Uterus (tissue), 4 donors: ENCODE measurements at places on chromosomes 12 and 14.

- DNase-seq, result no peak
Observed at GRCh38 chr14:100807979-100808734, 17.8 kb upstream of the MEG3 start.

- DNase-seq, result no peak
Observed at GRCh38 chr12:106345746-106346145, 11.8 kb upstream of the POLR3B start.

DNA sequence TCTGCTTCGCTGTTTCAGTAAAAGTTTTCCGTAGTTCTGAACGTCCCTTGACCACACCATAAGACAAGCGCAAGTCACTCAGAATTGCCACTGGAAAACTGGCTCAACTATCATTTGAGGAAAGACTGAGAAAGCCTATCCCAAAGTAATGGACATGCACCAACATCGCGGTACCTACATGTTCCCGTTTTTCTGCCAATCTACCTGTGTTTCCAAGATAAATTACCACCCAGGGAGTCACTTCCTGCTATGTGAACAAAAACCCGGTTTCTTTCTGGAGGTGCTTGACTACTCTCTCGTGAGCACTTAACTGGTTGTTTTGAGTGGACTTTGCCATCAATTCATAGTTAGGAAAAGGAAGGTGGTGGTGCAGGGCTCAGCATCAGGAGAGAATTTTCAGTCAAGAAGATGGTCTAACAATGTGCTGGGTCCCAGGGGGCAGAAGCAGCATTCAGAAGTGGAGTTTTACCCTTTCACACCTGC lies 1.4 kb downstream of the EGLN3 start:
- DNase-seq, result no peak

DNA sequence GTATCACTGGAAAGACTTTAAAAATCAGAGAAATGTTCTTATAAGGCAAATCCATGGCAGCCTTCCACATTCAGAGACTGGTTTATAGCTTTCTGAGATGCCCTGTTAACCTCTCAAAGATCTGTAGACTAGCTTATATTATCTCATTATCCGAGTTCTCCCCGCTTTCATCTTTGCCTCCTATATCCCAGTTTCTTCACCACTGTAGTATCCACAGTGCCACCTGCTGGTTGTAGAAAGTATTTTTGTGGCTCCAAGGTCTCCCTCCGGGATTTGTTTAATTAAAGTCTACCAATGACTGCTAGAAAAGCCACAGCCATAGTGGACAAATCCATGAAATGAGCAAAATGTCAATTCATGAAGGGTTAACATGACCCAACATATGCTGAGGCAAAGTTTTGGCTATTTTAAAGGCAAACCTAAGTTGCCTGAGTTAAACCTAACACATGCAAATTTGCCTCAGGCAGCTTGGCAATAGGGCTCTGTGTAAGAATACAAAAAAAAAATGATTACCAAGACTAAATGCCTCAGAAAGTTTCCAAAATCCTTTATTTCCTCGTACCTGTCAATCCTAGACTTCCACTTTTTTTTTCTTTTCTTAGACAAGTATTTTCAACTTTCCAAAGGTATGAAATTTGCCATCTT lies 218.8 kb upstream of the BMP4 start:
- peak; percentile 61 for DNase-seq

DNA sequence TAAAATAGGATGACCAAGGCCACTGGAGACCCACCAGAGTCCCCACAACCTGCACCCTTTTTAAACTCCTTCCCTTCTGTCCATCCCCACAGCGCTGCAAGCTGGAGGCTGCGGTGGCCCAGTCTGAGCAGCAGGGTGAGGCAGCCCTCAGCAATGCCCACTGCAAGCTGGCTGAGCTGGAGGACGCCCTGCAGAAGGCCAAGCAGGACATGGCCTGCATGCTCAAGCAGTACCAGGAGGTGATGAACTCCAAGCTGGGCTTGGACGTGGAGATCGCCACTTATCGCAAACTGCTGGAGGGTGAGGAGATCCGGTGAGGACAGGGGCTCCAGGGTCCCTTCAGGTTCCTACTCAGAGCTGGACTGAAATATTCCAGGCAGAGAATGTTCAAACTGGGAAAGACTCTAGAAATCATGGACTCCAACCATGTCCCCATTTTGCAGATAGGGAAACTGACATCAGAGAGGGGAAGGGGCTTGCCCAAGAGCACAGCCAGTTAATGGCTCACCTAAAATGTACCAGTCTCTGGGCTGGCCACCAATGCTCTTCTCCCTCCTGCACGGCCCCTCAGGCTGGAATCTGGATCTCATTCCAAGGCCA lies 17.2 kb downstream of the KRT85 start:
- no peak for DNase-seq

- DNase-seq, result no peak
Observed at GRCh38 chr12:23681237-23681636, 268.2 kb downstream of the SOX5 start.

- DNase-seq, result no peak
Observed at GRCh38 chr12:86521870-86522269, 265.7 kb upstream of the MGAT4C start.

- DNase-seq, result no peak
Observed at GRCh38 chr14:102805371-102805891, 28.2 kb downstream of the TRAF3 start.

GRCh38 chr12:2739832-2740641 lies 54.7 kb upstream of the FKBP4 start:
- no peak for DNase-seq

DNA sequence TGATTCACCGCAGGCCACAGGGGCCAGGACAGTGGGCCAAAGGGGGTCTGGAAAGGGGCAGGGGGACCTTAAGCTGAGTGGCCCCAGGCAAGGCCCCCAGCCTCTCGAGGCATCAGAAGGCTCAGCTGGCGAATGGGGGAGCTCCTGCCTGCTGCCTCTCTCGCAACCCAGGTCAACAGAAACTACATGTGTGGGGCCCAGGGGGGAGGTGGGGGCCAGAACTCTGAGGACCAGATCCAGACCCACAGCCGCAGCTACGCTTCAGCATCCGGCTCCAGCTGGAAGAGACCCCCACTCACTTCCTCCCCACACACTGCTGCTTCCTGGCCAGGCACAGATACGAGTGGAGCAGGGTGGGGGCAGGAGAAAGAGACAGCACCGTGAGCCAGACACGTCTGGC lies 46.5 kb downstream of the NCOR2 start:
- peak; percentile 18 for DNase-seq

GRCh38 chr14:74257941-74258763 lies 18.9 kb downstream of the VSX2 start:
- no peak for DNase-seq

GRCh38 chr12:84506282-84506681 lies 406.3 kb downstream of the SLC6A15 start:
- DNase-seq, result no peak

GRCh38 chr12:119096429-119097202 lies 82.1 kb upstream of the HSPB8 start:
- DNase-seq, result no peak

DNA sequence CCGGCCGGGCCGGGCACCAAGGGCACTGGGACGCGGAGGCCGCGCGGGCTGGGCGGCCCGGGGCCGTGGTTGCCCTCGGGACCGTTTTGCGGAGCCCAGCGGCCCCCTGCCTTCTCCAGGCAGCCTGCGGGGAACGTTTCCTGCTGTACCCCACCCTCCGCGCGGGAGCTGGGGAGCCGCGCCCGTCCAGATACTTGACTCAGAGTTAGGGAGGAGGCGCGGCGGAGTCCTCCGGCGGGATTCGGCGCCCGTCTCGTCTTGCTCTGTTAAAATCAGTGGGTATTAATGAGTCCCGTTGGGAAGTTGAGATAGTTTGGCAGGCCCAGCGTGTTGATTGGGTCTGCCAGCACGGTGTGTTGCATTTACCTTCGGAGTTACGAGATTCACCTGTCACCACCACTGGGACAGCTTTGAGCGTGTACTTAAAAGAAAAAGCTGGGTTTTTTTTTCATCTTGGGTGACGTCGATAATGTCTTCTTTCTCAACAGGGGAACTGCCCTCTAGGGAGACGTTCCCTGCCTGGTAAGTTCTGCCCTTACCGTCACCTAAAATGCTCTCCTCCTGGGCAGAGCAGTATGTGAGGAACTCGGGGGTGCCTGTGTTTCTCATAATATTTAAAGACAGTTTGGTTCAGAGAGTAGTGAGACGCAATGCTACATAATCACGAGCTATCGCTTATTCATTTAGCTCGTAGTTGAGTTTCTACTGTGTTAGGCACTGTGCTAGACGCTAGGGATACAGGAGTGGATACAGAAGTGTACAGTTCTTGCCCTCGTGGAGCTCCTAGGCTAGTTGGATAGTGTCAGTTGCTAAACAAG lies 596 bp downstream of the DLST start:
- DNase-seq, result peak; percentile 33

GRCh38 chr12:6078398-6079096 lies 45.9 kb downstream of the VWF start:
- DNase-seq, result no peak

DNA sequence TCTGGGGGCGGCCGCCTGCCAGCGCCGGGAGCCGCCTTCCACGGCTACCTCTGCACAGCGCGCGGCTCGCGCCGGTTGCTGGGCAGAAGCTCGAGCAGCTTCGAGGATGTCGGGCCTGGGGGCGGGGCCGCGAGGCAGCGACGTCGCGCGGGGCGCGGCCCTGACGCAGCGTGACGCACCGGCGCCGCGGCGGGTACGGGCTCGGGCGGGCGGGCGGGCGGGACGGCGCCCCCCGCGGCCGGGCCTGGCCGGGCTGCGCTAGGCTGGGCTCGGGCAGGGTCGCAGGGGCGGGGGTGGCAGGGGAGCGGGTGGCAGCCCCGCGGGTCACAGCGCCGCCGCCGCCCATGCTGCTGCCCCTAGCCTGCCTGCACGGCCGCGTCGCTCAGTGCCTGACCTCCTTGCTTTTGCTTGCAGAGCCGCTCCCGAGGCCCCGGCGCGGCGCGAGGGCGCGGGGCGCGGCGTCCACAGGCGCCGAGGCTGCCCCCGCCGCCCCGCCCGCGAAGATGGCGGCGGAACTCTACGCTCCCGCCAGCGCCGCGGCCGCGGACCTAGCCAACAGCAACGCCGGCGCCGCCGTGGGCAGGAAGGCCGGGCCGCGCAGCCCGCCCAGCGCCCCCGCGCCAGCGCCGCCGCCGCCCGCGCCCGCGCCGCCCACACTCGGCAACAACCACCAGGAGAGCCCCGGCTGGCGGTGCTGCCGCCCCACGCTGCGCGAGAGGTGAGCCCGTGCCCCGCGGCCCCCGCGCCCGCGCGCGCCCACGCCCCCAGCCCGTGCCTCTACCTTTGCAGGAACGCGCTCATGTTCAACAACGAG lies at the start of gene BTBD6:
BTBD6 (plus strand) TSS at position 166 of the 814 bp plus-strand sequence; CDS start at position 345, 179 bp downstream.
- peak; percentile 77 for DNase-seq
